ENCODE measurements at places on chromosomes 16 and 17. TPM values are rescaled to one million over a fixed set of nuclear protein-coding genes. Genes with fewer than 3 reads are reported as not detected.

The RTN4RL1 gene
- 1.2 TPM for total RNA-seq

The MAPT gene
- total RNA-seq: 0.37 TPM

The ALOX15B gene
- not detected for total RNA-seq

The CCL8 gene
- total RNA-seq: not detected

The DPEP1 gene
- not detected for total RNA-seq

The PYDC1 gene
- not detected for total RNA-seq

The GPR139 gene
- not detected for total RNA-seq

The FGF11 gene
- 9.5 TPM for total RNA-seq

The HBQ1 gene
- total RNA-seq: 1.6 TPM

The KRTAP4-5 gene
- not detected for total RNA-seq

The ABI3 gene
- 28.4 TPM for total RNA-seq

The NPIPB13 gene
- total RNA-seq: 21.1 TPM

The TNFRSF13B gene
- total RNA-seq: not detected

The CEP131 gene
- 15.6 TPM for total RNA-seq

The UQCRC2 gene
- total RNA-seq: 266 TPM

The SLX1A gene
- 80.7 TPM for total RNA-seq

The SLC35G6 gene
- not detected for total RNA-seq
